NCI-H2029 (cell line): ENCODE measurements at places on chromosomes 6 and 20.

DNA sequence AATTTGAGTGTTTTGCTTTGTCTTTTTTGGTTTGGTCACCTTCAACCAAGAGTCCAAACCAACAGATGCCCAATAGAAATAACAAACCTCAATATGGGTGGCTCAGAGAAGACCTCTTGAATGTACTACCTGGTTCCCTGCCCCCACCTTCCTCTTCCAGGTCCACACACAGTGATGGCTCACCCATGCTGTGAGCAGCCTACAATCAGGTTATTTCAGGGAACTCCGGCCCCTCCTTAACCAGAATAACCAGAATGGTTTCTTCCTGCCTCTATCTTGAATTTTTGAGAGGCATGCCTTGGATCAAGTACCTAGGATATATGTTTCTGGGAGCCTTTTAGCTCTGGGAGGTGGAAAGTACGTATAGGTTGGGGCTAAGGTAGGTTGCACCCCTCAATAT is 327.1 kb upstream of the PRDM1 start:
- no peak for DNase-seq

DNA sequence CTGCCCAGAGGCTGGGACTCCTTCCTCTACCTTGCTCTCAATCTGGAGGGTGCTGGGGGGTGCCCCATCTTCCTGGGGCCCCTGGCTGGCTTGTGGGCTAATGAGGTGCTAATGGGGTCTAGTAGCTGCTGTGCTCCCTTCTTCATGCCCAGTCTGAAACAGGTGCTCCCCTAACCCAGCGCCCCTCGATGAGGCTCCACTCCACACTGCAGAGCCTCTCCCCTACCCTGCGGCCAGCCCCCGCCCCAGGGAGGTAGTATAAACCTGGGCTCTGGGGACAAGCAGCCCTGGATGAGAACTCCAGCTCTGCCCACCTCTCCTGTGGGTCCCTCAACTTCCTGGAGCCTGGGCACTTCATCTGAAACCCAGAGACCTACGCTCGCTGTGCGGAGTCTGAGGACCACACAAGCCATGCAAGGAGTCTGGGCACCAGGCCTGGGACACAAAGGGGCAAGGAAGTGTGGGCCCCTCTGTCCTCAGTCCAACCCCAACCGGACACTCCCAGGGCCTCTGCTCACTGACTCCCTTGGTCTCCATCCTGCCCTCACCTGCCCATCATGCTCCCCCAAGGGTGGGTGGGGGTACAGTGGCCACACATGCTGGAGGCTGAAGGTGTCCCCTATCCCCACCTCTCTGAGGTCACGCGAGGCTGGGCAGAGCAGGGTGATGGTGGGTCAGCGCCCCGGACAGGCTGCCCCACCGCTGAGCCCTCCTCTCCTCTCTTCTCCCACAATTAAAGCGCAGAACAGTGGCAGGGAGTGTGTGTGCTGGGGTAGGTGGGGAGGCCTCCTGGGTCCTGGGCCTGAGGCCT is 6.1 kb downstream of the RPL10A start:
- DNase-seq, result no peak

DNA sequence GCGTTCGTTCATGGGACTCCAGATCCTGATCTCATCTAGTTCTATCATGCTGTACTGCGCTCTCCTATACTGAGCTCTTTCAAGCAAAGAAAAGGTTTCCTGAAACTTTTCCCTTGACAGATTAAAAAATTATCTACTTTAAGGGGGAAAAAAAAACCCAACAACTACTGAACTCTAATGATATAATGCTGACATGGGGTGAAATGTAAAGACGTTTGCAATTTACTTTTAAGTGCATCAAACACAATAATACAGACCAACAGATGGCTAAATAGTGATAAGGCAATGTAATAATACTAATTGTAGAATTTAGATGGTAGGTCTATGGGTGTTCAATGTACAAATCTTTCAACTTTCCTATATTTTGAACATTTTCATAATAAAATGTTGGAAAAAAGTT is 16.4 kb downstream of the TOMM34 start:
- no peak for DNase-seq

- no peak for DNase-seq
These were observed 19.5 kb upstream of the ADGRF1 start for GRCh38 chr6:47061309-47062300.

GRCh38 chr20:37986873-37987601 is 46.2 kb downstream of the TTI1 start:
- DNase-seq, result peak; percentile 47

DNA sequence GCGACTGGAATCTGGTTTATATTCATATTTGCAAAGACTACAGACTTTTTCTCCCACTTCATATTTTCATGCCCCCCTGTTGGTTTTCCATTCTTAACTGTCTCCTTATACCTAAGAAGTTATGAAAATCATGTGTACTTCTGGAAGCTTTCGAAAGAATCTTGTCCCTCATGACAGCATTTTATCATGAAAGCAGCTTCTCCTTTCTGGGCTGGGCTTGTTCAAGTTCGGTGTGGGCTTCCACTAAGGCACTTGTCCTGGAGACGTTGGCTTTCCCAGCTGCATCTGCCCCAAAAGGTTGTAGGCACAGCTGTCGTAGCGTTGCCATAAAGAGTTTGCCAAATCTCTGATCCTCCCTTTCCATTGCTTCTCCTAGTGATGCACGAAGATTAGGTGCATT is 56.5 kb downstream of the RPRD1B start:
- DNase-seq, result no peak

DNA sequence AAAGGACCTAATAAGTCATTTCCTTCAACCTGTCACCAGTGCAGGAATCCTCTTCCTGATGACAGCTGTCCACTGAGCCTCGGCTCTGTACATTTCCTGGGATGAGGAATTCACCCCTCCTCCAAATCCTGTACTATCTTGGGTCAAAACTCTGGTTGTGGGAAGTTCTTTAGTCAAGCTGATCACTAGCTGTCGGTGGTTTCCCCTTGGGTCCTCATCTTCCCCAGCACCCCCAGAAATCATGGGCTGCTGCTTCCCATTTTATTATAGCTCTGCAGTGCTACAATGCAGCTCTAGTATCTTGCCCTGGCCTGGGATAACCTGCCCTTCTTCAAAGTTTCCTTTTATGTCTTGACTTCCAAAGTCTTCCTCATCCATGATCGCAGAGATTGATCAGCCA is 14.6 kb upstream of the ADA start:
- DNase-seq, result no peak

- no peak for DNase-seq
These were observed 36.2 kb upstream of the E2F3 start for GRCh38 chr6:20365456-20365855.

DNA sequence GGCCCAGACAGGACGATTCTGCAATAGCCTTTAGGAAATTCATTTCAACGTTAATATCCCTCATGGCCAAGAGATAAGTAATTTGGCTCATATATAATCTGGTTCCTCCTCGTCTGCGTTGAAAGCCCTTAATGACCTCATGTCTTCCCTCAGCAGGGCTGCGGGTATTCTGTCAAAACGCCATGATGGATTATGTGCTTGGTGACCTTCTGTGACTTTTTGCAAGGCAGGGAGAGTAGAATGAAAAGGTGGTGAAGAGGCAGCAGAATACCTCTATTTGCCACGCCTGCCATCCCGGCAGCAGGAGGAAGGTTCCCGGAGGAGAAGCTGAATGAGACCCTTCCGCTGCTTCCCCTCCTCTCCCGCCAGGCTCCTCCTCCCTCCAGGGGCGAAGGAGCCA is 41.1 kb upstream of the SPACA1 start:
- DNase-seq, result no peak

GRCh38 chr20:18743665-18744440 is 69.7 kb upstream of the SCP2D1 start:
- DNase-seq, result no peak

DNA sequence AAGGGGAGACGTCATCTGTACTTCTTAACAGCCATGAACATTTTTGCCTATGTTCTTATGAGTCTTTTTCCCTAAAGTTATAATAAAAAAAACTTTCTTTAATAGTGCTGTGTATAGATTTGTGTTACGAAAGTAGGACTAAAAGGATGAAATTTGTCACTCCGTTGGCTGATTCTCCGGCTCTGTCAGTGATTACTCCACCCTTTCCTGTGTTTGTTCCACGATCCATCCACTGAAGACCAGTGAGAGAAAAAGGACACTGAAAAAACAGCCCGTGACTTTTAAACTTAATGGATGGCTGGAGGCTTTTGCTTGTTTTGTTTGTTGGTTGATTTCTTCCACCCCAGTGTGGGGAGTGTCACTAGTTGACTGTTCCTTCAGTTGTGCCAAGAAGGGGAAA is 232.0 kb upstream of the NOX3 start:
- no peak for DNase-seq

- DNase-seq, result no peak
These were observed 39.3 kb downstream of the GTF2H5 start for GRCh38 chr6:158207422-158207788.

DNA sequence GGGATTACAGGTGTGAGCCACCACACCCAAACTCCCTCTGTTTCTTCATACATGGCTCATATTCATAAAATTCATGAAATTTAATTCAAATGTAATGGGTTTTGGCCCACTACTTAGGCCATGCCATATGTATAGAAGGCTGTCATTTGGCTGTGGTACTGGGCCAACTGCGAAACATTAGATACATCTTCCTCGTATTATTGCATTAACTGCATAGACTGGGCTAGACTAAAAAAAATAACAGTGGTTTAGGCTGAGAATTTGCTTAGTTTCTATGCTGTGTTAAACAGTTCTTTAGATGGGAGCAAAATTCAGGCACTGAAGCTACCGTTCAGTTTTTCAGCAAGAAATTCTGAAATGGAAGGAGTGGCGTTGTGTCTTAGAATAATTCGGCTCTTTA is 133.6 kb downstream of the DOK5 start:
- no peak for DNase-seq
